ENCODE measurements at places on chromosomes 2 and 18.

GRCh38 chr2:207219676-207220501 is 54.1 kb upstream of the KLF7 start:
- no peak for DNase-seq

DNA sequence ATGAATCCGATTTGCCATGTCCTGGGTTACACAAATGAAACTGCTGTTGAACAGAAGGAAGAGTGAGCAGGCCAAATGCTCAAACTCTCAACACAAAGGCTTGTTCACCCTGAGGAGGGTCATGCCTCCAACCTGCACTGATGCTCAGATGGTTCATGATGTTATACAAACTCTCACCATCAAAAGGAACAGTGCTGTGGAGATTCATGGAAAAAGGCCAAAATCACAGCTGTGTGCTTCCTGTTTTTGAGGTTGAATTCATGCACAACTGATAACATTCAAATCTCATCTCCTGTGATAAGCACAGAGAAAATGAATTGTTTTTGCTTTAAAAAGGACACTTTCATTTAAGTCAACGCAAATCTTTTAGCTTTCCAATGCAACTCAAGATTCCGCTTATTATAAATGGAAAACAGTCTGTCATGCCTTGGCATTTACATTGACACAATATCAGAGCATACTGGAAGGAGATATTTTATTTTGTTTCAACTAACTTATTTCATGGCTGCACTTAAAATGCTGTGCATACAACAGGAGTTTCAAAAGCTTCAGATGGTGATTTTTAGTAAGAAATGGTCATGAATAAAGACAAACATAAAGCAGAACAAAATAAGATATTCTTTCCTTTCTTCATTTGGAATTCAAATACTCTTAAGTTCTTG is 22.2 kb upstream of the TTN start:
- DNase-seq: no peak

GRCh38 chr2:117982376-117983033 is 31.4 kb downstream of the CCDC93 start:
- no peak for DNase-seq

DNA sequence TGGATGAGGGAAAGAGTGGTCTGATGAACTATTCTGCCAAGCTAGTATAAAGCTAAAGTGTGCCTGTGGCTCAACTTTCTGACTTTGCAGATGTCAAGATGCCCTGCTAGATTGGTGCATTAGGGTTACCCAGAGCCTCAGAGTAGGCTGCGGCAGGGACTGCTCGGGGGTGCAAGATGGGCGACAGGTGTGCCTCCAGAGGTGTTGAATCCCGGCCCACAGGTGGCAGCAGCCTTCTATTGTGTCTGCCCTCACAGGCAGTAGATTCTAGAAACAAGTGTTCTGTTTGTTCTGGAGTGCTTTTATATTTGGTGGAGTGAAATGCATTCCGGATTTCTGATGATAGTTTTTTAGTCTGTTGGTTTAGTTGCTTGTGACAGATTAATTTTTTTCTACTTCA is 131.6 kb upstream of the IL1R2 start:
- DNase-seq: no peak

DNA sequence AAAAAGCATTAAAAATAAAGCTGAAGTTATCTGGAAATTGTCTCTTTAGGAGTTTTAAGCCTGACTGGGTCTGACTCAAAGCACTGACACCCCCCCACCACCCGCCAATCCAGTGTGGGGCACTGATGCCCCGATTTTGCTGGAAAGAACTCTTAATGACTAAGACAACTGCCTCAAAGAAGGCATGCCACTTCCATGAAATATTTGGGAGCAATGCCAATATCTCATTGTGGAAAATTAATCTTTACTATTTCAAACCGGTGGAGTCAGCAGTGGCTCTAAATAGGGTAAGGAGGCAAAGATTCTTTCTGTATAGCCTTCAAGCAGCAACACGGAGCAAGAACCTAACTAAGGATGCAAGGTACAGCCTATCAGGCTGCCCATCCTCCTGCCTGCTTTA is 4.5 kb downstream of the FKBP7 start:
- DNase-seq: no peak

GRCh38 chr2:190515687-190516086 is 18.8 kb downstream of the NEMP2 start:
- no peak for DNase-seq

- DNase-seq: no peak
These were observed 211.4 kb upstream of the CCDC150 start for GRCh38 chr2:196427986-196428634.

- no peak for DNase-seq
These were observed 1387.1 kb upstream of the TMEFF2 start for GRCh38 chr2:193581807-193582206.

DNA sequence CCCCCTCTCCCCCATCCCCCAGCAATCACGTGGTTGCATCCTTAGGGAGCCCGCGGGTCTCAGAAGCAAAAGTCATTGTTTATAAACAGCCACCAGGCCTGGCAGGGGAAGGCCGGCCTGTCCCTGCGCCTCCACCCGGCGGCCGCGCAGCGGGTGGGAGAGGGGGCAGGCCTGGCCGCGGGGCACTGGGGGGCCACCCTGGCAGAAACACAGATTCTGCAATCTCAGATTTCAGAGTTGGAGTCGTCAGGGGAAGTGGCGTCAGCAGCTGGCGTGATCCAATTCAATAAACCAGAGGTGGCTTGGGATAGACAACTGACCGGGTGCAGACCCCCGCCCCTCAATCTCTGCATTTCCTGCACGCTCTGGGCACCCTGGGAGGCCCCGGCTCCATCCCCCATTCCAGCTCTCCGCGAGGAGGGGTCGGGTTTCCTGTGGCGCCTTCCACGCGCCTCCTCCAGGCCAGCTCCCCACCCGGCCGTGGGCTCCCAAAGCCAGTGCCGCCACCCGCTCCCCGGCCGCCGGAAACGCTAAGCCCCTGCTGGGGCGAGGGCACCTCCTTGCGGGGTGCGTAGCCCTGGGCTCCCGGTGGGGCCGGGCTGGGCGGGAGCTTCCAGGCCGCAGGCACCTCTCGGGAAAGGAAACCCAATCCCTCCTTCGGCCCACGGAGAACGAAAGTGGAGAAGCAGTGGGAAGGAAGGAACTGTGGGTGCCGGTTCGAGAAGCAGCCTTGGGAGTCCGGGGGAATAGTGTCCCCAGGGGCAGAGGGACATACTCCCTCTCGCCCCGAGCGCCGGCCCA is 1.1 kb downstream of the BIN1 start:
- DNase-seq: no peak

DNA sequence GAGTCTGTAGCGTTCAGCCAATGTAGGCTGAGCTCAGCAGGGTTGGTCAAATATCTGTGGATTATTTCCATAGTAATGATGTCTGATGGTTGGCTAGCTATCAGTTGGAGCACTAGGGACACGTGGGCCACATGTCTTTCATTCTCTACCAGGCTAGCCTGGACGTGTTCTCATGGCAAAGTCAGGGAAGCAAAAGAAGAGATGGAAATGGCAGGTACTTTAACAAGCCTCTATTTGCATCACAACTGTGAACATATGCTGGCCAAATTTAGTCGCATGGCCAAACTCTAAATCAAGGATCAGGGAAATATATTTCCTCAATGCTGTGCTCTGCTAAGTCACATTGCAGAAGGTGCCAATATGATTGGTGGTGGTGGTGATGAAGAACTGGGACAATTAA is 371.6 kb upstream of the CHST9 start:
- no peak for DNase-seq

GRCh38 chr18:48142994-48143393 is 212.5 kb upstream of the SMAD2 start:
- no peak for DNase-seq

- no peak for DNase-seq
These were observed 1062.3 kb upstream of the CRIM1 start for GRCh38 chr2:35293261-35293660.

DNA sequence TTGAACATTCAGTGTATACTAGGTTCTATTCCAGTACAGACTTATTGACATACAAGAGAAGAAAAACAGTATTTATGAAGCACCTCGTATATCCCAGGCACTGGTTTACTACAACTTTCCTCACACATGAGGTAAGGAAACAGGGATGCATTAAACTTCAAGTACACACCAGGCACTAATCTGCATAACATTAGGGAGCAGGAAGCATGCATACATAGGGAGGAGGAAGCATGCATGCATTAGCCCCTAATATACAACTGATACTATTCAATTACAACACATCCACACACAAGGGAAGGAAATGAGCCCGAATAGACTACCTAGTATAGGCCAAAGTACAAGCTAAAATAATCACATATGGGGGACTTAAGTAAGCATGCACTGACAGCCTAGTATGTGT is 525.3 kb downstream of the SUCLG1 start:
- no peak for DNase-seq

Measured in stimulated activated CD8-positive, alpha-beta memory T cell treated with anti-CD3 and anti-CD28 coated beads, Interleukin-4, amount 100 ng/mL, for 4 hours (primary cell).